Mesothelial cell of epicardium (in vitro differentiated cells): ENCODE measurements at places on chromosomes 16 and 17. TPM values are rescaled to one million over a fixed set of nuclear protein-coding genes. Genes with fewer than 3 reads are reported as not detected.

DNA sequence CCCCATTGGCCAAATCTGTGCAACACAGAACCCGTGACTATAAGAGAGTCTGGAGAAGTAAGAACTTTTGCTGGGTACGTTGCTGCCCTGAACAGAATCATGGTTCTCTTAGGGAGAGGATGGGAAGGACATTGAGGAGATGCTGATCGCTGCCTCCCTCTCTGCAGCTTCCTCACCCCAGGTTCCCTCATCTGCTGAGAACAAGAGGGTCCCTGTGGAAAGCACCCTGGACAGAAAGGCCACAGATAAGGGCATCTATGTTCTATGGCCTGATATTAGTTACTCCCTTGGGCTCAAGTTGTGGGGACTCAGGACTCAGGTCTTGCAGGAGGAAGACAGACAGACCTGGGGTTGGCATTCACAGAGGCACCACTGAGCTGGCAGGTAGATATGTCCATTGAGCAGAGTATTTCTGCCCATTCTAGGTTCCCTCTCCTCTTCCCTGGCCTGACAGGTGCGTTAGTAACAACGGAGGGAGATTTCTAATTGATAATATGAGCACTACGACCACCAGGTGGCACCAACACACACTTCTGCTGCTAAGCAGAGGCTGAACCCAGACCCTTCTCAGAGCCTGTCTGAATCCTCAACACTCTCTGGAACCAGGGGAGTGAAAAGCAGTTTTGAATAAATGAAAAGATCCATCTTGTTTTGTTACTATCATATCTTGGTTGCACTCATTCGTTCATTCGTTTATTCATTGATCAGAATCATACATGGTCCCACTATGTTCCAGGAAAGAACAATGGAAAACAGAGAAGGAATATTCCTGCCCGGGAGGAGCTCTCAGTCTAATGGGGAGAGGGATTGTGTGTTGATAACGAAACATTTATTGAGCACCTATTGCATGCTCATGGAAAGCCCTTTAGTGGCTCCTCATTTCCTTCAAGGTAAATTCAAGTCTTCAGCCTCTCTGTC, 56.4 kb downstream of the SLC6A2 start:
- peak; percentile 45 for DNase-seq
- no peaks in the 10 kb centered on the region for H3K4me1 ChIP-seq
- peaks cover 62% of the 10 kb centered on the region for H3K27me3 ChIP-seq
- no peaks in the 10 kb centered on the region for H3K36me3 ChIP-seq
- no peak overlapping the region for H3K27ac ChIP-seq

Gene ALDH3A1
- 0.55 to 1.1 TPM (median 0.69 TPM) in 3 replicates for total RNA-seq

DNA sequence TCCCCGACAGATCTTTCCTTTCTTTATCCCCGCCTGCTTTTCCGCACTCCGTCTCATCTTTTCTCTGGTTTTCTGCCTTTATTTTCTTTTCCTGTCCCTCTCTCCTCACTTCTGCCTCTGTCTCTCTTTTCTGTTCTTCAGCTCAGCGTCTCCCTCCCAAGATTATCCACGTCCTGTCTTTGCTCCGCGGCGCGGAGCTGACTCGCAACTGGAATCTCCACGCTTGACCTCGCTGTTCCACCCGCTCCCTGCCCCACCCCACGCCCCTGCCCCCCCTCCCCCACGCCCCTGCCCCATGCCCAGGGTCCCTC, 4.9 kb upstream of the LHX1 start:
- H3K27me3 ChIP-seq, result peaks cover 97% of the 10 kb centered on the region
- no peaks in the 10 kb centered on the region for H3K36me3 ChIP-seq
- H3K4me1 ChIP-seq, result peaks cover 61% of the 10 kb centered on the region

Gene TMEM238L
- not detected in 3 replicates for total RNA-seq

Gene TTC19
- 38.5 to 41.7 TPM (median 39.7 TPM) in 3 replicates for total RNA-seq

Gene RILP
- total RNA-seq, result 3.4 to 3.8 TPM (median 3.5 TPM) in 3 replicates

GRCh38 chr16:50428116-50428515, 59.3 kb upstream of the BRD7 start:
- H3K36me3 ChIP-seq, result no peaks in the 10 kb centered on the region
- H3K27ac ChIP-seq, result no peak overlapping the region
- peaks cover 12% of the 10 kb centered on the region for H3K4me1 ChIP-seq
- no peak for DNase-seq

DNA sequence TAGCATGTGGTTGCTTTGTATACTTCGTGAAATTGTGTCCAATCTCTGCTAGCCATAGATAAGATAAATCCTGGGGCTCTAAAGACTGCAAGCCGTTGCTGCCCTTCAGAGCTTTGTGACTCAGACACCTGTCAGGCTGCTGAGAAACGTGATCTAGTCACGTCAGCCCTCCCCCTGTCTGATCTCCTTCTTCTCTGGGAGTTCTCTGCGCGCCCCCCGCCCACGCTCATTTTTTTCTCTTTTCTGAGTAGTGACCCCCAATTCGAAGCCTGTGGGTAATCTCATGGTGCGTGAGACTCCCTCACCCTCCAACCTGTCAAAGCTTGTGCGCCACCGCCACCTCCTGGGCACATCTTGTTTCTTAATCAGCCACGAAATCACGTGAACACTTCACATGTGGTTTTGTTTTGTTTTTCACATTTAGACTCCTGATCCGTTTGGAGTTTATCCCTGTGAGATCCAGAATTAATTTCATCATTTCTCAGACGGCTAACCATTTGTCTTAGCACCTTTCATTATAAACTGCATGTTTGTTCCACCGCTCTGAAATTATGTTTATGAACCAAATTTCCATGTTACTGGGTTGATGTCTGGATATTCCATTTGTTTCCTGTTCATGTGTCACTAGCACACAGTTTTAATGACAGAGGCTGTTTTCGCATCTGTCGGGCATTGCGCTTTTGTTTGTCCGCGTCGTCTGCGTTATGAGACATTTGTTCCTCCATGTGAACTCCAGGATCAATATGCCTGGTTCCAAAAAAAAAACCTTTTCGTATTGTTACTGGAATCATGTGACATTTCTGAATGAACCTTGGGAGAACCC, 977 bp upstream of the ZNF778 start:
- peaks cover 13% of the 10 kb centered on the region for H3K4me1 ChIP-seq
- DNase-seq, result peak; percentile 77
- peaks cover 7% of the 10 kb centered on the region for H3K36me3 ChIP-seq
- peak overlapping the region; percentile 90 for H3K4me3 ChIP-seq

Gene MT1H
- not detected in 3 replicates for total RNA-seq

DNA sequence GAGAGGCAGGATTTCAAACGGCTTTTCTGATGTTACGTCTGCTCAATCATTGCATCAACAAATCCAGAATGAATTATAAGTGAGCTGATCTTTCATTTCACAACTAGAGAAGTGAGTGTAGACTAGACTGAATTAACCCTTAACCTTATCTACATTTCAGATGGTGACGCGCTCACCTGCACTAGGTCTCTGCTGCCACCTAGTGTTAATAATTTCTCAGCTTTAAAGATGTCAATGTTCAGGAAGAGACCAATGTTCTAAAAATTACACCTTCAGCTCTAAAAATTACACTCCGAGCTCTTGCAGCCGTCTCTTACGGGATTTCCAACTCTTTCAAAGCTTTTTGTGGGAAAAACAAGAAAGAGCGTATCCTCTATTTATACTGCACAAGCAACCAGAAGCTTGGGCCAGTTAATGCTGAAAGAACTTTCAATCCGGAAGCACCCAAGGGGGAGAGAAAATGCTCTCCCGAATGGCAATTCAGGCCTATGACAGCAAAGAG, 88.2 kb upstream of the FA2H start:
- no peaks in the 10 kb centered on the region for H3K27me3 ChIP-seq
- H3K4me1 ChIP-seq, result peaks cover 12% of the 10 kb centered on the region
- H3K27ac ChIP-seq, result no peak overlapping the region
- no peak overlapping the region for H3K4me3 ChIP-seq

GRCh38 chr17:15451680-15452079, 15.7 kb downstream of the CDRT4 start:
- peaks cover 9% of the 10 kb centered on the region for H3K4me1 ChIP-seq
- H3K36me3 ChIP-seq, result peaks cover 27% of the 10 kb centered on the region
- no peak overlapping the region for H3K4me3 ChIP-seq
- no peak overlapping the region for H3K27ac ChIP-seq

Gene ASGR2
- total RNA-seq, result not detected in 3 replicates

DNA sequence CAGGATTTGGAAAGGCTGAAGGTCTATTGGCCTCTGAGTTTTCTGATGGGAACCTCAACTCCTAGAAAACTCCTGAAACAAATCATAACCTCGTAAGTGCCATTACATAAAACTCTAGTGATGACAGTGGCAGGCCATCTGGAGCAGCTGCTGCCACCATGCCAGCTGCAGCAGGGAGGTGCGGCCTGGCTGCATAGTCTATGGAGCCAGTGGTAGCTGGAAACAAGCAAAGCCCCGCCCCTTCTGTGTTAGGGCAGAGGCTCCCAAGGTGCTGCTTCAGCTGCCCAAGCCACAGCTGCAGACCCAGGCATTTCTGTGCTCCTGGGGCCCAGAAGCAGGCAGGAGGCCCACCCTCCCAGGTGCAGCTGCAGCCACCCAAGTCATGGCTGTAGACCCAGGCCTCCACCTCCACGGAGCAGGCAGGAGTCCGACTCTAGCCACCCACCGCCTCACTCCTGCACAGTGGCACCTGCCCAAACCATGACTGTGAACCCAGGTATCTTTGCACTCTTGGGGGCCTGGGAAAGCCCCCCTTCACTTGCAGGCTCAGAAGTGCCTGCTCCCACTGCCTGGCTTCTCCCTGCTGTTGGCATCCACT, 254.1 kb upstream of the KCNJ16 start:
- no peak for DNase-seq
- H3K27me3 ChIP-seq, result no peaks in the 10 kb centered on the region
- no peak overlapping the region for H3K27ac ChIP-seq
- H3K4me1 ChIP-seq, result peaks cover 17% of the 10 kb centered on the region
- H3K4me3 ChIP-seq, result no peak overlapping the region

DNA sequence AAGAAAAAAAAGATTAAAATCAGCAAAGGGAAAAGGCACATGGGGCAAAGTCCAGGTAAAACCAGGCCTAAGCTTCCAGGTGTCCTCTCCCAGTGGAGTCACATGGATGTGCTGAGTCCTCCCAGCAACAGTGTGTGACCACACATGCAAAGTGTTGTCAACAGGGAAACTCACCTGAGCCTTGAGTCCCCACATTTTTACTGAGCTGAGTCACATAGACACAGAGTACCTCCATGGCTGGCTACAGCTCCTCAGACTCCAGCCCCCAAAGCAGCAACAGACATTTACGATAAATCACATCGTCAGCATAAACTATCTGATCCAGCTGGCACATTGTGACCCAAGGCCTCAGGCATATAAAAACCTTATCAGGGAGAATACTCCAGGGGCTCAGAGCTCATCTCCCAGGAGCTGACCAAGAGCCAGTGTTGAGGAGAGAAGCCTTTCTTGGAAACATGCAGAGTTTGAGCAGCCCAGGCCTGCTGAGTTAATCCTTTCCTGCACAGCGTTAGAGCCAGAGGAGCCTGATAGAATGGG, 20.5 kb downstream of the ERCC4 start:
- H3K27ac ChIP-seq, result peak overlapping the region; percentile 15
- peaks cover 17% of the 10 kb centered on the region for H3K4me1 ChIP-seq
- H3K27me3 ChIP-seq, result no peaks in the 10 kb centered on the region
- H3K36me3 ChIP-seq, result peaks cover 33% of the 10 kb centered on the region
- no peak overlapping the region for H3K4me3 ChIP-seq

- H3K4me1 ChIP-seq, result no peaks in the 10 kb centered on the region
- peaks cover 3% of the 10 kb centered on the region for H3K36me3 ChIP-seq
- H3K4me3 ChIP-seq, result no peak overlapping the region
- peaks cover 3% of the 10 kb centered on the region for H3K27me3 ChIP-seq
- no peak for DNase-seq
- no peak overlapping the region for H3K27ac ChIP-seq
Observed at GRCh38 chr16:79209308-79209707, 391.2 kb downstream of the MAF start.

GRCh38 chr16:89104303-89104702, 10.7 kb downstream of the ACSF3 start:
- no peak overlapping the region for H3K27ac ChIP-seq
- no peak for DNase-seq
- peaks cover 37% of the 10 kb centered on the region for H3K36me3 ChIP-seq
- no peaks in the 10 kb centered on the region for H3K27me3 ChIP-seq
- H3K4me3 ChIP-seq, result no peak overlapping the region

Gene ORAI3
- 25.8 to 28.2 TPM (median 26.2 TPM) in 3 replicates for total RNA-seq

GRCh38 chr17:17888821-17889220, 52.0 kb upstream of the SREBF1 start:
- no peak overlapping the region for H3K27ac ChIP-seq
- peaks cover 23% of the 10 kb centered on the region for H3K36me3 ChIP-seq
- no peaks in the 10 kb centered on the region for H3K27me3 ChIP-seq
- H3K4me1 ChIP-seq, result peaks cover 15% of the 10 kb centered on the region

DNA sequence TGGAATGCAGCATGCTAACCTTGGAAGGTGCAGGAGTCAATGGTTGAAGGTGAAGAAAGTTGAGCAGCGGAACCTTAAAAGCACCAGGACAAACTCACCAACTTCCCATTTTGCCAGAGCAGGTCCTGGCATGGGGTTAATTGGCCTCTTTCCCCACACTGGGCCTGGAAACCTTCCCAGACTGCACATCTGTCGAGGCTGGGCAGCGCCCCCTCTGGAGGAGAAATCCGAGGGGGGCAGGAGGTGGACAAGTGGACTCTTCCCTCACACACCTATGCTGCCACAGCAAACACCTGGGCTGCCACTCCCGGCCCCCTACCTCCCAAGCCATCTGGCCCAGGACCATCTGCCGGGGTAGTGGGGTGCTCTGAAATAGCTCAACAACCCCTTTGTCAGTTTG, 232.4 kb downstream of the CBLN1 start:
- no peak for DNase-seq
- H3K4me1 ChIP-seq, result peaks cover 5% of the 10 kb centered on the region
- H3K36me3 ChIP-seq, result no peaks in the 10 kb centered on the region
- H3K27ac ChIP-seq, result no peak overlapping the region

DNA sequence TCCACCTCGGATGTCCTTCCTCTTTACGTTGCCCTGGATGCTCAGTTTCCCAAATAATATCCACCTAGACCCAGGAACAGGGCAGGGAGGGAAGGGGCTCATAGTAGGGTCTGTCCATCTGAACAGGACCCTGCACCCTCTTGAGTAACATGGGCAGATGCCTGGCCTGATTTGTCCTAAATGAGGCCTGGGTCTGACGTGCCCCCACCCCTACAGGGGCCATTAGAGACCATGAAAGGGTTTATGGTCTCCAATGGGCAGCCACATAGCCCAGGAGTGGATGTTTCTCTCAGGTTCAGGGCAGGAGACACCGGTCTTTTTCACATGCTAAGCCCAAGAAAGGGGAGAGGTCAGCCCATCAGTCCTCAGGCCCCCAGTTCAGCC, 6.8 kb downstream of the CACNG1 start:
- H3K27ac ChIP-seq, result no peak overlapping the region
- peaks cover 8% of the 10 kb centered on the region for H3K36me3 ChIP-seq
- H3K4me3 ChIP-seq, result no peak overlapping the region
- no peak for DNase-seq
- H3K4me1 ChIP-seq, result no peaks in the 10 kb centered on the region

DNA sequence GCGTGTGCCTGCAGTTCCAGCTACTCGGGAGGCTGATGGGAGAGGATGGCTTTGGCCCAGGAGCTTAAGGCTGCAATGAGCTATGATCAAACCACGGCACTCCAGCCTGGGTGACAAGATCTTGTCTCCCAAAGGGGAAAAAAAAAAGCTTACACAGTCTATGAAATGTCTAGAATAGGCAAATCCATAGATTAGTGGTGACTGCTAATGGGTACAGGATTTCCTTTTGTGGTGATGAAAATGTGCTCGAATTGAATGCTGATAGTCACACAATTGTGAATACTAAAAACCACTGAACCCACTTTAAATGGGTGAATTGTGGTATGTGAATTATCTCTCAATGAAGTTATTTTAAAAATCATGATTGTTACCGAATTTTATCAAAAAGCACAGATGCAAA, 14.9 kb downstream of the USP7 start:
- peaks cover 51% of the 10 kb centered on the region for H3K4me1 ChIP-seq
- H3K27me3 ChIP-seq, result no peaks in the 10 kb centered on the region
- no peak overlapping the region for H3K27ac ChIP-seq
- H3K36me3 ChIP-seq, result no peaks in the 10 kb centered on the region

Gene KAT2A
- 86.2 to 87.5 TPM (median 86.4 TPM) in 3 replicates for total RNA-seq
